CD4-positive, CD25-positive, alpha-beta regulatory T cell (primary cell): ENCODE measurements at places on chromosomes 4 and X.

DNA sequence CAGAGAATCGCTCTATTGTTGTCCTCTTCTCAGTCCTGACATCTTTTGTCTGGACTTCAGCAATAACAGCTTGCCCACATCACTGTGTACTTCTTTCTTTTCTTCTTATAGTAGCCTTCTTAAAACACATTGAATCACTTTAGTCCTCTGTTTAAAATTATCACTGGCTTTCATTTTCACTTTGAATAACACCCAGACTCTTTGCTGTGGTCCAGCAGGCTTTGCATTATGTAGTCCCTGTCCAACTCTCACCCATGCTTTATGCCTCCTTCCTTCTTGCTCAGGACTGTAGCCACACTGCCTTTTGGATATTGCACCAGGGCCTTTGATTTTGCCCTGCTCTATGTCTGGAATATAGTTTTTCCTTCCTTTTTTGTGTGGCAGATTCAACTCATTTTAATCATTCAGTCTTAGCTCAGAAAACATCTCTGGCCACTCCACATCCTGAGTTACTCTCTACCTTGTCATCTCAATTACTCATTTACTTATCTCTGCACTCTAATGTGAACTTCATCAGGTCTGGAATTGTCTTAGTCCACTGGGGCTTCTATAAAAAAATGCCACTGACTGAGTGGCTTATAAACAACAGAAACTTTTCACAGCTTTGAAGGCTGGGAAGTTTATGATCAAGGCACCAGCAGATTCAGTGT lies 168.2 kb downstream of the C4orf33 start:
- DNase-seq = no peak

DNA sequence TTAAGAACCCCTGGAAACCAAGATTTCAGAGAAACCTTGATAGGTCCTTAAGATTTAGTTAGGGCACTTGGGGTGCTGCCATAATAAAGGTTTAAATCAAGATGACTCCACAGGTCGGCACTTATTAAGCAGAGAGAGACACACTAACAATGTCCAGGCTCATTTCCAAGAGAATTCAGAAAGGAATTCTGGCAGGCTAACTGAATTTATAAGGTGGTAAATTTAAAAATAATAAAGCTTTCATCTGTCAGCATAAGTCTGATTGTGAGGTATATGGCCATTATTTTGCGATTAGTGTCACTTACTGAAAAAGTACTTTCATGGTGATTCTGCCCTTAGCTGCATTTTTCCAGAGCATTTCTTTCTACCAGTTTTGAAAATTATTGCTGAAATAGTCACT lies 472.7 kb downstream of the ARAP2 start:
- no peak for DNase-seq

- no peak for DNase-seq
These were observed 503 bp upstream of the PDE5A start for GRCh38 chr4:119629142-119629471.

- DNase-seq = no peak
These were observed 25.5 kb upstream of the USO1 start for GRCh38 chr4:75698963-75699228.

DNA sequence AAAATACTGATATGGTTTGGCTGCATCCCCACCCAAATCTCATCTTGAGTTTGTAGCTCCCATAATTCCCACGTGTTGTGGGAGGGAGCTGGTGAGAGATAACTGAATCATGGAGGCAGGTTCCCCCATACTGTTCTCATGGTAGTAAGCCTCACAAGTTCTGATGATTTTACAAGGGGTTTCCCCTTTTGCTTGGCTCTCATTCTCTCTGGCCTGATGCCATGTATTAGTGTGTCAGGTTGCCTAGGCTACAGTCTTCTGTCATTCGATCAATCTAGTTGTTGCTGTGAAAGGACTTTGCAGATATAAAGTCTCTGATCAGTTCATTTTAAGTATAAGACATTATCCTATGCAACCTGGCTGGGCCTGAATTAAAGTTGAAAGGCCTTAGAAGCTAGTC lies 209.3 kb upstream of the MAOA start:
- no peak for DNase-seq
